Activated CD4-positive, alpha-beta T cell treated with anti-CD3 and anti-CD28 coated beads, Interleukin-2, Interleukin-4, amounts not matched to agents 100 ng/mL and 50 ng/mL, durations not matched to agents 16 hours and 8 hours (primary cell): ENCODE measurements at places on chromosomes 4 and X.

- DNase-seq = no peak
These were observed 91.4 kb upstream of the MAD2L1 start for GRCh38 chr4:120158046-120158445.

- DNase-seq = no peak
These were observed 60.6 kb downstream of the LIMCH1 start for GRCh38 chr4:41598580-41598979.

DNA sequence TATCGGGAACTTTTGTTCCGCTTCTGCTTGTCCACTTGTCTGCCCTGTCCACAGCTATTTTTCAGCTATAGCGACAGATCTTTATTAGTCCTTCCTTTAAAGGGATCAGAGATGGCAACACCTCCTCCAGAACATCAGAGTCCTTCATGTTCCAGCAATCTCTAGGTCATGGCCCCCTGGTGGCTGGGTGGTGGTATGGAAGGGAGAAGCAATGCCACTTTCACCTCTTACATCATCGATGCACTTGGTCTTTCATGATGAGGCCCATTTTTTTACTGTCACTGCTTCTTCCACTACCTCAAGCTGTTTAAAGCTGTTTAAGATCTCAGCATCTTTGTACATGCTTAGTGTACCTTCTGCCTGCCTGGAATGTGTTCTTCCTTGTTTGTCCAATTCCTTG lies 106.7 kb downstream of the ARHGAP6 start:
- peak; percentile 44 for DNase-seq

- DNase-seq = no peak
These were observed 97.3 kb upstream of the ATP6AP2 start for GRCh38 chrX:40483502-40483901.

DNA sequence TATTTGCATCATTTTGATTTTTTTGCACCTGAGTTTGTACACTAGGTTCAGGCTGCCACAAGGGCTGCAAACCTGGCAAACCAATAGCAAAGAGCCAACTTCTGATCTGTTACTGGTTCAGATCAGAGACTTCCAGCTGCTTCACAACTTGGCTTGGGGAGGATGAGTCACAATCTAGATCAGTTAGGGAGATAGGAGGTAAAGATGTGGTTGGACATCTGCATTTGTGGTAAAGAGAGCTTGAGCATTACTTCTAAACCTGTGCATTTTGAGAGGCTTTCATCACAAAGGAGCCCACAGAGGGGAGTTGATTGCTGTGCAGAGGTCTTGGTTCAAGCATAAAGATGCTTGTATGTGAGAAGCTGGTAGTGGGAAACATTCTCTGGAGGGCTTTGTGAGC lies 34.5 kb downstream of the LINC00632 start:
- DNase-seq = peak; percentile 60
